Regular cardiac myocyte (primary cell): ENCODE measurements at places on chromosomes 12 and 14. TPM values are rescaled to one million over a fixed set of nuclear protein-coding genes. Genes with fewer than 3 reads are reported as not detected.

The CCDC184 gene
- total RNA-seq = 0.85 and 0.96 TPM in 2 replicates

The TAS2R13 gene
- 0.58 and 1.1 TPM in 2 replicates for total RNA-seq

The RIMKLB gene
- total RNA-seq = 31.8 and 36.6 TPM in 2 replicates

The KRT2 gene
- total RNA-seq = not detected in 2 replicates

The DDHD1 gene
- total RNA-seq = 12.7 and 18.9 TPM in 2 replicates

The GZMB gene
- not detected in 2 replicates for total RNA-seq

The MMP19 gene
- total RNA-seq = 2.5 and 7.3 TPM in 2 replicates

The HDAC7 gene
- total RNA-seq = 23.7 and 35.3 TPM in 2 replicates

The SERPINA6 gene
- total RNA-seq = not detected in 2 replicates

The ZNF410 gene
- 78.8 and 102 TPM in 2 replicates for total RNA-seq

The MORN3 gene
- total RNA-seq = 0.56 and 0.58 TPM in 2 replicates

The TNFRSF1A gene
- total RNA-seq = 91.3 and 116 TPM in 2 replicates

The COX8C gene
- not detected in 2 replicates for total RNA-seq

The RTL1 gene
- not detected in 2 replicates for total RNA-seq
